ENCODE measurements at places on chromosomes 16 and 17.

- DNase-seq: peak; percentile 77
Observed at GRCh38 chr17:57523926-57524632, 221.0 kb downstream of the CCDC182 start.

DNA sequence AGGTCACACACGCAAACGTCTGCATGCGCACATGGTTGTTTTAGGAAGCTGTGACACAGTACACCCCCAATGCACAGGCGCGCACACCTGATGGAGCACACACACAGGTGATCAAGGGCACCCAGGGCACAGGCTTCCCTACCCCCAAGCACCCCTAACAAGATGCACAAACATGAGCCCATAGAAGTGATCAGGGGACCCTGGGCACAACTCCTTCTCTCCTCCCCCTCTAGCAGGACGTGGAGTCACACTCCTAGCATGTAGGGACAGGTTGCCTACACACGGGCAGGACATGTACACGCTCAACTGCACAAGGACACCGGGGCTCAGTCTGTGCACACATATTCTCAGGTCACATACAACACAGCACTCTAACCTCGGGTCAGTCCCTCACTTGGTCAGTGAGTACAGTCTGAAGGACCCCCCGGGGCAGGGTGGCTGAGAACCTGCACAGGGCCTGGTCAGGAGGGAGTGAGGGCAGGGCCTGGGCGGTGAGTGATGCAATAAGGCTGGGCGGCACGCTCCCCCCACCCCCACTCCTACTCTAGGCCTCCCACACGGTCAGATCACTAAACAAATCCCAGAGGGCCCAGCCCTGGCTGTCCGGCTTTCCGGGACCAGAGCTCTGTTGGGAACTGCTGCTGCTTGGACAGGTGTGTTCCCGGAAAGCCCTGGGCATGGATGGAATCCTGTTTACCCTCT is 751 bp upstream of the DOC2B start:
- DNase-seq: no peak

DNA sequence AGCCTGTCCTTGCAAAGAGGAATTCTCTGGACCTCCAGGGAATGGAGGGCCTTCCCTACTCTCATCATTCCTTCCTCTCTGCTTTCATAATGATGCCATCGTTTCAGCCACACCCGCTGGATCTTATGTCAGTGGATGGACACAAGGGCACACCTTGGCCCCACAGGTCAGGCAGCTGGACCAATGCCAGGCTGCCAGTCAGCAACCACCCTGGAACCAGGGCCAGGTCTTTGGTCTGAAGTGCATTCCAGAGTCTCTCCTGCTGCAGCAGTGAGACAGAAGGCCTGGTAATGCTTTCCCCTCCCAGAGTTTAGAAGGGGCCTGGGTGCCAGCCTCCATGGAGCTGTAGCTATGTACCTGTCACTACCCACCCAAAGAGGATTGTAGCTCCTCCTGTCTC is 7.4 kb downstream of the C1QL1 start:
- no peak for DNase-seq

- no peak for DNase-seq
Observed at GRCh38 chr17:60597297-60597696, 2.7 kb upstream of the PPM1D start.

DNA sequence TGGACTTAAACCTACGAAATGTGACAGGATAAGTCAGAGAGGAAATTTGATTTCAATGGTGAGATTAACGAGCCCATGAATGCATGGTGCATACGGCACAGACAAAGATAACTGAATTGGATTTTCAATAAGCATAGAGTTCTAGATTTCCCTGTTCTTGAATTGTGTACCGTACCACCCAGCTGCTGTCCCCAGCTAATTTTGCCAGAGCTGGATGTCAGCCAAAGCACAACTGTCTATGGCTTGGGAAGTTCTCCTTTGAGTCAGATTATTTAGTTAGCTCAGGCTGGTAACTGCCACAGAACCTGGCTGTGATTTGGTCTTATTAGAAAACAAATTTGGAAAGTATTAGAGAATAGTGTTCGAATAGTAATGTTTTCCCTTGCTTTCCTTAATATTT is 143.1 kb downstream of the CDH13 start:
- DNase-seq: no peak

DNA sequence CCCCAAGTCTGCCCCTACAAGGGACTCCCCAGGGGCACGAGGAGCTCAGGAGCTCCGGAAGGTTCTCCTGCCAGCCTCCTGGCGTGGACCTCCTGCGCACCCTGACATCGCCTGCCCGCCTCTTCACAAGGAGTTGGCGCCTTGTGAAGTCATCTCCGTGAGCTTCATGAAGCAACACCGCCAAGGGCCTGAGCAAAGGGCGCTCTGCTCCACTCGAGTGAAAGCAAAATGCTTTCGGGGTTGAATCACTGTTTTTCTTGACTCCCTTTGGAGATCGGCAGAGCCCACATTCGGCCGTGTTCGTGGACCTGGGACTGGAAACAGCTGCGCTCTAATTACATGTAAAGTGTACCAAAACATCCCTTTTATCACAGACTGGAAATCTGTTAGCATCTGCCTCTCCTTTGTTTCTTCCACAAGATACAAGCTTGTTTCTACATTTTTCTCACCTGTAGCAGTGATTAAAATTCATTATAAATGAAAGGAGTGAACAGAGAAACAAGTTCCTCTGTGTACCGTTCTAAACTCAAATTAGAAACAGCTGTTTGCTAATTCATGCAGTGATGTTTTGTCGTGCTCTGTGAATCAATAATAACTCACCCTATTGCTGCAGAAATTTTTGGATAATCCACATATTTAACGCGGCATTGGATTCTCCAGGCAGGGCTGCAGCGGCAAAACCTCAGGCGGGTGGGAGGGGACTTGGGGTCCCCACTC is 203.3 kb downstream of the ZNF423 start:
- peak; percentile 92 for DNase-seq

GRCh38 chr17:52148969-52149351 is 9.6 kb downstream of the CA10 start:
- DNase-seq: no peak

- peak; percentile 91 for DNase-seq
Observed at GRCh38 chr17:43389046-43389947, 9.5 kb upstream of the ARL4D start.

- DNase-seq: peak; percentile 85
Observed at GRCh38 chr16:48206594-48207242, 37.4 kb upstream of the LONP2 start.

- peak; percentile 95 for DNase-seq
Observed at GRCh38 chr17:50931144-50931908, 65.2 kb upstream of the TOB1 start.

GRCh38 chr16:67892899-67893742 is at the start of gene PSKH1:
PSKH1 (plus strand) TSS chr16:67893254; CDS start chr16:67908750, 15,496 bp downstream.
- DNase-seq: peak; percentile 100

DNA sequence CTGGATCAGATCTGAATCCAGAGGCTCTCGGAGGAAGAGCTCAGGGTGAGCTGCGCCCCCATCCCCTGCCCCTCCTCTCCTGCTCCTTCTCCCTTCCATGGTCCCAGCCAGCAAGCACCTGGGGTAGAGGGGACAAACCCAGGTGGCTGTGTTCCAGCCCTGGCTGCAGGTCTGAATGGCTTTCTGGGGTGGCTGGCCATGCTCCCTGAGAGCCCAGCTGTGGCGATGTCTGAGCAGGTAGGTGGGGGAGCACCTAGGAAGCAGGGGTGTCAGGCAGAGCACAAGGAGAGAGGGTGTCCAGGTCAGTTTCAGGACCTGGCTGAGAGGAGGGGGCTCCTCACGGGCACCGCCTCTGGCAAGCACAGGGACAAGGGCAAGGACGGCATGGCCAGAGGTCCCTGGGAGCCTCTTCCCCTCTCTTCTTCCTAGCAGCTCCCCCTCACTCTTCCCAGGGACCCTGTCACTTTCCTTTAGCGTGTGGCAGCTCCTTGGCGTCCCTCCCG is 310.0 kb downstream of the SEC14L1 start:
- no peak for DNase-seq

DNA sequence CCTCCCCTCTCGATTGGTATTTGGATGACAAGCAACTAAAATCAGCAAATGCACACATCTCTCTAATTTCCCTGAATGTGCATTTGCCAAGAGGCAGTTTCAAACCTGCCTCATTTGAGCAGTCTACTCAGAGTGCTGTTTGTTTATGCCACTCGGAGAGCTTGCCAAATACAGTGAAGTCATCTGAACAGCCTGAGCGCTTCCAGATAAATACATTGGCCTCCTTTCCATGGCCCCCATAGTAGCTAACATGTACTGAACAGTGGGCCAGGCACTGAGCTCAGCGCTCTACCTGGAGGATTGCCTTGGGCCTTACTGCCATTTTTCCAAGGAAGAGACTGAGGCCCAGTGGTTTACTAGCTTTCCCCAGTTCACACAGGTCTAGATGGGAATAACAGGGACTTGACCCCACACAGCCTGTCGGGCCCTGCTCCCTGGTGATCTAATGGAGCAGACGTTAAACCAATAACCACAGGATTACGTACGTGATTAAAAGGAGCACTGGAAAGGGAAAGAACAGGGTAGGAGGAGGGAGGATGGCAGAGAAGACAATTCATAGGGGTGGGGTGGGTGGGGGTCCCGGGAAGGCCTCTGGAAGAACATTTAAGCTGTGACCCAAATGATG is 18.7 kb upstream of the ANKRD40CL start:
- no peak for DNase-seq

DNA sequence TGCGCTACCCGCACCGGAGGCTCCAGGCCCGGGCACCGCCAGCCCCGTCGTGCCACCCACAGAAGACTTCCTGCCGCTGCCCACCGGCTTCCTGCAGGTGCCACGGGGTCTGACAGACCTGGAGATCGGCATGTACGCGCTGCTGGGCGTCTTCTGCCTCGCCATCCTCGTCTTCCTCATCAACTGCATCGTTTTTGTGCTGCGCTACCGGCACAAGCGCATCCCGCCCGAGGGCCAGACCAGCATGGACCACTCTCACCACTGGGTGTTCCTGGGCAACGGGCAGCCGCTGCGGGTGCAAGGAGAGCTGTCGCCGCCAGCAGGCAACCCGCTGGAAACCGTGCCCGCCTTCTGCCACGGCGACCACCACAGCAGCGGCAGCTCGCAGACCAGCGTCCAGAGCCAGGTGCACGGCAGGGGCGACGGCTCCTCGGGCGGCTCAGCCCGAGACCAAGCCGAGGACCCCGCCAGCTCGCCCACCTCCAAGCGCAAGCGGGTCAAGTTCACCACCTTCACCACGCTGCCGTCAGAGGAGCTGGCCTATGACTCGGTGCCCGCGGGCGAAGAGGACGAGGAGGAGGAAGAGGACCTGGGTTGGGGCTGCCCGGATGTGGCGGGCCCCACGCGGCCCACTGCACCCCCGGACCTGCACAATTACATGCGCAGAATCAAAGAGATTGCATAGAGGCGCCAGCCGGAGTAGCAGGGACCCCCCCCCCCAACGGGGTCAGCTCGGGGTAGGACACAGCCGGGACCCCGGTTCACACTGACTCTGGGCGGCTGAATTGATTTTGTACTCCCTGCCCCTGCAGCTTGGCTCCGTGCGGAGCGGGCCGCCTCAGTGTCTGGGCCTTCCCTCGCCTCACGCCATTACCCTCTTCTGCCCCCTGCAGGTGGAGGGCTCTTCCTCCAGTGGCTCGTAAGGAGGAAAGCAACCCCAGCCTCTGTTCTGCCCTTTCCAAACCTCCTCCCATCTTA is 58.5 kb downstream of the TMEM132E start:
- DNase-seq: peak; percentile 97

DNA sequence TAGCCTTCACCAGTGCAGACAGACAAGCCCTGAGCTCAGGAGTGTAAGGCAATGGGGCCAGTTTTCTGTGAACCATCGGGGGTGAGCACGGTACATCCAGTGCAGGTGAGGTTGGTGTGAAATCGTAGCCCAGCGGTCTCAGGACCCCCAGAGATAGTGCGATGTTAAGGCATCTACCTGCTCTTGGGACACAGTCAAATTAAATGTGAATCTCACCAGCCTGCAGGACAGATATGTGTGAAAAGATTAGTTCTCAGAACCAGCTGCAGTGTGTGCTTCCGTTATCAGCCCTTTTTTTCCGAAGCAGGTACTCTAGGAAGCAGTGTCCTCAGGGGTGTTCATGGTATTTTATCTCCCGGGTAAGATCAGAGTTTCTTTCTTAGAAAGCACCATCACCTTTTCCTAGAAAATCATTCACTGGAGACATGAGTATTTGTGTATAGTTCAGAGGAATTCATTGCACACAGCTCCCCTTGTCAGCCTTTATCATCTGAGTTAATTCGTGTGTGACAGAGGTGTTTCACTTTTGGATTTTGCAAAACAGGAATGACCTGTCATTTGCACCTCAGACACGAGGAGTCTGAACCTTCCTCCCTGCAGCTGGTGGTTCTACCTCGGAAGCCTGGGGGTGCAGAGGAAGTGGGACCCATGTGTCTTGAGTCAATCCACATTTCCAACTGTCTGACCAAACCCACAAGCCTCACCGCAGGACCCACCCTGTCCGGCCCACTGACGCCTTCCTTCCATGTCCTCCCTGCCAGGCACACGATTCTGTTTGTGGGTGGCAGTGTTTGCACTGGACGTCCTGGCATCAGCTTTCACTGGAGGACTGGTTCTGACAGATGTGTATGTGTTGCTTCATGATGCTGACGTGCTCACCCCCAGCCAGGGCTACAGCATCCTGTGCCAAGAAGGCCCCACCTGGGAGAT is 107.8 kb downstream of the CLEC16A start:
- no peak for DNase-seq

DNA sequence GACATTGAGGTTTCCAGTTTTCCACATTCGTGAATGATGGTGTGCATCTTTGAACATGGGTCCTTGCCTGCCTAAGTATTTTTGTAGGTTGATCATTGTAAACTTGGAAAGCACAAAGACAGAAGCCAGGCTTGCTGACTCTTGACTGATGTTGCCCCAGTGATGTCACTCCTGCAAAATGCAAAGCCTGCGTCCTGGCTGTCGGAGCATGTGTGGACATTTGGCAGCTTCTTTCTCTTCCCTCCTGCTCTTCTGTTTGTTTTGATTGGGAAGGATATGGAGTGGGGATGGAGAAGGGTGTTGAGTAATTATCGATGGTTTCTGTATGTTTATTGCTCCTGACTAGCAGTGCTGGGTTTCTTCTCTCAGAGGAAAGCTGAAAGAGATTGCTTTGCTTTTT is 3.2 kb downstream of the NDE1 start:
- peak; percentile 97 for DNase-seq

DNA sequence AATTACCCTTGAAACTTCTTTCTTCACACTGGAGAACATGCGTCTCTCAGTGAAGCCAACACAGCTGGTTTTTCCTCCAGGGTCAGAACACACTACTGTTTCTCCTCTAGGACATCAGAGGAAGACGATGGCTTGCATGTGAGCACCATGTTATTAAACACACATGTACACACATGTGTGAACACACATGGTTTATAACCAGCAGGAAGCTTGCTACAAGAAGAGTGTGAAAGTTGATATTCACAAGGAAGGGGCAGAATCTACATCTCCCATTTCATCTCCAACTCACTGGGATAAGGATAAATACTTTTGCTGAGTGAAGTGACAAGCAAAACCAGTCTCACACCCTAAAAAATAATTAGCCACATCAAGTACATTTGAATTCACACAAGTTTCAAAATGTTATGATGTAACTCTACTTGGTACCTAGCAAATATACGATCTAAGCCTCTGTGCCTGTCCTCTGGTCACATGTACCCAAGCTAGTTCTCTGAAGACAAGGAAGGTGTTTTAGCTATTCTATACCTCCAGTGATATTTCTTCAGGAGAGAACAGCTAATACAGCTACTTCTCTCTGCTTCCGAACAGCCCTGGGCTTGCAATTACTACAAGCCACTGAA is 127.7 kb downstream of the PARN start:
- DNase-seq: no peak

All from osteoblast (primary cell).